ENCODE measurements at places on chromosomes 16 and 17.
A peak's percentile ranks its signal among the peaks of the same experiment; 100 is the strongest.

- peak; percentile 83 for DNase-seq
Observed at GRCh38 chr16:788399-789126, at the start of gene CHTF18. TSS of gene CHTF18 (plus strand) at chr16:788620. CDS start at chr16:788685, 65 bp downstream.

DNA sequence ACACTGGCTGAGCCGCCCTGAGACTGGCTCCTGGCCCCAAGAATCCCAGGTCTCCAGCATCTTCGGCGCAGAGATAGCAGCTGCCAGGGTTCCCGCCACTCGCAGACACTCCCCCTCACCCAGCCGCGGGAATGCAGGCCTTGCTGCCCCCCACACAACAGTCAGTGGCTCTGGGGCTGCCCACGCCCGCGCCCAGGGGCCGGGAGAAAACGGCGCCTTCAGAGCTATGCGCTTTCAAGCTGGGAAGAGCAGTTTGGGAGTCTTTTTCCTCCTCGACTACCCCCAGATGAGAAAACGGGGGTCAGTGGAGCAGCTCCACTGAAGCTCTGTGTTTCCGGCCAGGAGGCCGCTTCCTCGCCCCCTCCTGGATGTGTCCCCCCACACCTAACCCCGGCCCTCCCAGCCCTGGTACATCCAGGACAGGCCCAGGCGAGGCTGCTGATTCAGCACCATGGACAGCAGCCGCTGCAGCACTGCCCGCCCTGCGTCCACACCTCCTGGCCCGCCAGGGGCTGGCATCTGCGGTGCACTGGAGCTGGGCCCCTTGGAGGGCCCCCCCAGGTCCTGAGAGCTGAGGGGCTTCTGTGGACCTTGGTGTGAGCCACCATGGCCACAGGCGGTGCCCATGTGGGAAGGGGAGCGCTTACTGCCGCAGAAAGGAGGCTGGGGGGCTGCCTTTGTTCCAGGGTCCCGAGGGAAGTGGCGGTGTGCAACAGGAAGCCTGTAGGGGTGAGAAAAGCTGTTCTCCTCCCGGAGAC lies 35.7 kb downstream of the CACNA1H start:
- peak; percentile 16 for DNase-seq

DNA sequence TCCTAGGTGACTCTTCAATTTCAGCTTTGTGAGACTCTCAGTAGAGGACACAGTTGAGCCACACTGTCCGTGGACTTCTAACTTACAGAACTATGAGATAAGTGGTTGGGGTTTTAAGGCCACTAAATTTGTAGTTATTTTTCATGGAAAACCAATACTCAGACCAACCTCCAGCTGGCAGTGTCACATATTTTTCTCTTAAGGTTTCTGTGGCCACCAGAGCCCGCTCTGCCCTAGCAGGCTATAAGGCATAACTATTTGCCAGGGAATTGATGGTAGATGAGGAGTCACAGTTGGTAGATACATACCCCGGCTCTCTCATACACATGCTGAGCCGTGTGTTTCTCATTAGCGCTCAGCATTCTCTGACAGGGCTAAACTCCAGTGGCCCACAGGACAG lies 336.8 kb upstream of the MON1B start:
- DNase-seq, result no peak

- DNase-seq, result peak; percentile 82
Observed at GRCh38 chr17:12320286-12320685, 299.6 kb downstream of the MAP2K4 start.

- DNase-seq, result no peak
Observed at GRCh38 chr17:71527311-71527710, 593.5 kb upstream of the SOX9 start.

DNA sequence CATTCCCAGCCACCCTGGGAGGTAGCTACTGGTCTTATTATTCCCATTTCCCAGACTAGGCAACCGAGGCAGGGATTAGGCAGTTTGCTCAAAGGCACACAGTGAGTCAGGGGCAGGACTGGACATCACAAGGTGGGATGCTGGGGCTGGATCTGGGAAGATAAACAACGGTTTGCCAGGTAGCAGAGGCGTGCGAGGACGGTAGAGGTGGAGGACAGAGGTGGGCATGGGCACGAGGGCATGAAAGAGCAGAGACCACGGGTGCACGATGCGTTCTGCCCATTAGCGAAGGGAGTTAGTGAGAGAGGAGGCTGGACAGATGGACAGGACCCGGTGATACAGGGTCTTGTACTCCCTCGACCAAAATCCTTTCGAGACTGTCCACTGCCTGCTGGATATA lies 148.0 kb downstream of the SDK2 start:
- no peak for DNase-seq

- no peak for DNase-seq
Observed at GRCh38 chr16:55330781-55331647, 7.0 kb downstream of the IRX6 start.

DNA sequence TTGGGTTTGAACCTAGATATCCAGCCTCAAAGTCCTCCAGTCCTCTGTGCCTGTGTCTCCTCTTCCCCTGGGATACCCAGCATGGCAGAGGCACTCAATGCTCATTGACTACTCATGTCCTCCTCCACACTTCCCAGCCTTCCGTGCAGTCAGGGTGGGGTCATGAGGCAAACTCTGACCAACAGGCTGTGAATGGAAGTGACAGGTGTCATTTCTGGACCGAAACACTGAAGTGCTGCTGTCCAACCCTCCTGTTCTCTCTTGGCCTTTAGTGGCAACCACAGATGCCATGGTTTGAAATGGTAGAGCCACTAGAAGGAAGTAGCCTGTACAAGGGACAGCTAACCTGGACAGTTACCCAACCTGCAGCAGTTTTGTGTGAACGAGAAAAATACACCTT lies 46.7 kb upstream of the MAP3K14 start:
- no peak for DNase-seq

DNA sequence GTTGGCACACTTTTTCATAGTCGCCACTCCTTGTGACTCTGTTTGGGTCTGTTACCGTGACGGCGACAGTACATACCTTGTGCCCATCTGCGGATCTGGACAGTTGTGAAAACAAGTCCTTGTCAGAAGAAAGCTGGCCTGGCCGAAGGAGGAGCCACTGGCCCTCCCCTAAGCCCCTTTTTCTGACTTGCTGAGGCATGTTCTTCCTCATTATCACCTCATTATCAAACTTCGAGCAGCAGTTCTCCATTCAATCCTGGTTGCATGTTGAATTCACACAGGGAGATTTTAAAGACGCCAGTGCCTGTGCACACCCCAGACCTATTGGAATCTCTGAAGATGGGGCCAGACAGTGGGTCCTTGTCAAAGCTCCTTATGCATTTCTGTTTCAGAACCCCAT lies 61.1 kb downstream of the CYLD start:
- DNase-seq, result no peak

DNA sequence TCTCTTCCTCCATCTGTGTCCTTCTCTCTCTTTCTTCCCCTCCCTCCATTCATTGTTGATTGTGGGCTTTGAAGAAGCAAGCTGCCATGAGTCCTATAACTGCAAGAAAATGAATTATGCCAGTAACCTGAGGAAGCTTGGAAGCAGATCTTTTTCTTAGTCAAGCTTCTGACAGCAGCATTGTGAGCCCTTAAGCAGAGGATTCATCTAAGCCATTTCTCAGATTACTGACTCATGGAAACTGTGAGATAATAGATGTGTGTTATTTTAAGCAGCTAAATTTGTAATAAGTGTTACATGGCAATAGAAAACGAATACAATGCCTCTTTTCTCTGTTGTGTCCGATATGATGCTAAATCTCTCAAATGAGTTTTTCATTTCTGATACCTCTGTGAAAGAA lies 1109.7 kb downstream of the CDH11 start:
- DNase-seq, result no peak

DNA sequence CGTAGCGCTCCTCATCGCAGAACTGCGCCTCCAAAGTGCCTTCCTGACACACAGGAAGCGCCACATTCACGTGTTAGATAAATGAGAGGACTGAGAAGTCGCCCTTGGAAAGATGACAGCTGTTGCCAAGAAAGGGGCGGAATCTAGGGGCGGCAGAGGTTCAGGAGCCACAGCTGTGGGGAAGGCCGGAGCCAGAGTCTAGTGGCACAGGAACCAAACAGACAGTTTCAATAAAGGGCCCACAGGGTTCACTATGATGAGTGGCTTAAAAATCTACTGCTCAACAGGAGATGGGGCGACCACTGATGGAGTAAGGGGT lies 4.7 kb downstream of the FLCN start:
- no peak for DNase-seq

GRCh38 chr17:4856937-4857314 lies 23.8 kb downstream of the MINK1 start:
- no peak for DNase-seq

DNA sequence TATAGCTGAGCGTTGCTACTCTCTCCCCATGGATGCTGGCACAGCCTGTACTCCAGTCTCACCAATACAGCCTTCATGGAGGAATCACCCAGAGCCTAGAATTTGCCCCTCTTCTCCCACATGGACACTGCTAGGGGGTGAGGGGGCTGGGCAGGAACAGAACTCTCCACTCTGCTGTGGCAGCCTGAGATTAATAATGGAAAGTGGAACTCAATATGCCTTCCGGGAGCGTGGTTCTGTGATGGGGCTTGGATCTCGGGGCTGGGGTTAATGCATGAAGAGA lies 1.2 kb downstream of the SLC9A5 start:
- DNase-seq, result no peak

DNA sequence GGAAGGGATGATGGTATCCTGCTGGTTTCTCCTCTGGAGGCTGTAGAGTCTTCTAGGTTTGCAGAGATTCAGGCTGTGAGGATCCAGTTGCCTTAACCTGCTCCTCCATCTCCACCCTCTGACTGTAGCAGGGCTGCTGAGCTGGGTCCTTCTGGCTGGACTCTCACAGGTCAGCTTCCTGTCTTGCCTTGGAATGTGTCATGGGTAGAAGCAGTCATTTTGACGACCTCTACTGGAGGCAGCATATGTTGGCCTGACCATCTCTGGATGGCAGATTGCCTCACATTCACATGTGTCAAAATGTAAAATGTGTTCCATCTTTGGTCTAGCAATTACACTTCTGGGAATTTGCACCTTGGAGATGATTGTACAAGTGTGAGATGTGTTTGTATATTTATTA lies 504.4 kb upstream of the EEF2KMT start:
- no peak for DNase-seq

GRCh38 chr16:71707199-71707598 lies 17.3 kb downstream of the PHLPP2 start:
- no peak for DNase-seq

DNA sequence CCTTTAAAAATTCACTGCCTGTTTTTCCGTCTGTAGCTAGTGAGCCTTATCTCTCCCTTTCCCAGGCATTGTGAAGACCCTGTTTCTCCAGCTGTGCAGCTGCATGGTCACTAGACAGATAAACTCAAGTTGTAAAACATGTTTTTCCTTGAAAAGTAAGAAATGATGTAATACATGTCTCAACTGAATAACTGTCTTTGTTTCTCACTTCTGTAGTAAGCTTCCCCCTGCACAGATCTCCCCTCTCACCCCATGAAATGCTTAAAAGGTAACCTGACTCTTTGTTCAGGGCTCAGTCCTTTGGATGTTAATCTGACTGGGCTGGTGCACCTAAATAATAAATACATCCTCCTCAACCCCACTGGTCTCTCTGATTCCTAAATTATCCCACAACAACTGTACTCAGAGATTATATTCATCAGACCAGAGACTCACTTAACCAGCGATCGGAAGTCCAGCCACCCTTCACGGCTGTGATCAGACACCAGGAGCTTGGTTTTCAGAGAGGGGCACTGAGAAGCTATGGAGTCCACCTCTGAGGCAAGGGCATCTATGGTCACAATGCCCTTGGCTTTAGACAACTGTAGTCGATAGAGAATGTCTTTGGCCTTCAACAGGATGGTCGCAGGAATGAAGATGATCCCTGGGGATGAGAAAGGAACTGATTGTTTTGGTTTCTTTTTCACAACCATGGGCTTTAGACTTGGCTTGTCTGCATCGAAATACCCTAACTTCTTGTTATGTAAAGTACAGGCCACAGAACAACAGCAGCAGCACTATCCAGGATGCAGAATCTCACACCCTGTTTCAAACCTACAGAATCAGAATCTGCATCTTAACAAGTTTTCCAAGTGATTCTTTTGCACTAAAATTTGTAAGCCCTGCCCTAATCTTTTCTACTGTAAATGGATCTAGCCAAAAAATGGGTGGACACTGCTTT lies 15.4 kb downstream of the ACSM1 start:
- DNase-seq, result no peak

- DNase-seq, result no peak
Observed at GRCh38 chr17:1169221-1169928, 10.4 kb downstream of the ABR start.

- peak; percentile 46 for DNase-seq
Observed at GRCh38 chr17:48841395-48841831, 10.6 kb downstream of the CALCOCO2 start.

GRCh38 chr17:2412561-2413021 lies 11.7 kb upstream of the MNT start:
- DNase-seq, result no peak

GRCh38 chr16:84849751-84850150 lies 30.0 kb downstream of the CRISPLD2 start:
- no peak for DNase-seq

Data from HFFc6 (cell line).